Adrenal gland (tissue), 19 donors: ENCODE measurements at places on chromosomes 1 and 21.
A peak's percentile ranks its signal among the peaks of the same experiment; 100 is the strongest.

DNA sequence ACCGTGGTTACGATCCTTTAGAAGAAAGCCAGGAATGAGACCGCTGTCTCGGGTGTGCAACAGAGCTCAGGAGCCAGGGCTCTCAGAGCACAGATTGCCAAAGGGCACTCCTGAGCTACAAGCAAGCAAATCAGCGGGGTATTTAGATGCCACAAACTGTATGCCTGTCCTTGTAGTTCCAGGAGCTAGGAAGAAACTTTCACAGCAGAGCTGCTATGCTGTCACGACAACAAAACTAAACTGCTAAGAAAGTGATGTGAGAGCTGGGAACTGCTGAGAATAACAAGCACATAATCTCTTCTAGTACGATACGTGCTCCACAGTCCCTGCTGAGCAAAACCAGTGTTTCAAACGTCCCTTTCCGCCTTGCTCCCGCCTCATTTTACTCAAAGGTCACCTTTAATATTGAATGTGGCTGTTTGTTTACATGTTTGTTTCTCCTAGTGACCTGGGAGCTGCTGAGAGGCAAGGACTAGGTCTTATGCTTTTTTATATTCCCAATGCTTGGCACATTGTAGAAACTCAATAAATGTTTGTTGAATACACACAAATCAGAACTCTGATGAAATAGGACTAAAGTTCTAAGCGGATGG, 14.7 kb downstream of the GREM2 start:
- DNase-seq: no peak

GRCh38 chr1:205928317-205928716, 14.9 kb downstream of the SLC26A9 start:
- DNase-seq: no peak

DNA sequence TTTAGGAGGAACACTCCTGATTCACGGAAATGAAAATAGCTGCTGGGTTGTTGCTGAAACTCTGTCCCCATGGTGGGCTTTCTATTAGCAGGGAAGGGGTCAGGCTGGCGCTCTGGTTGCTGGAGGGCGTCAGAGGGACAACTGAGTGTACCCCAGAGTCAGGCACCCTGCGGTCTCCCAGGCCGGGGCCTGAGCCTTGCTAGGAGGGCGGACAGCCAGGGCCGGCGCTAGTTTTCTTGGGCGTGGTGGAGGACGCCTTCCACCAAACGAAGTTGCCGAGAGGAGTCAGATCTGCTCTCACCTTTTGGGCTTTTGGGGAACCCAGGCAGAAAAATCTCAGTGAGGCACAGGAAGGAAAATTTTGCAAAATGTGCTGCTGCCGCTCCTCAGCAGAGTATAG, 54.8 kb downstream of the NGF start:
- DNase-seq: no peak

DNA sequence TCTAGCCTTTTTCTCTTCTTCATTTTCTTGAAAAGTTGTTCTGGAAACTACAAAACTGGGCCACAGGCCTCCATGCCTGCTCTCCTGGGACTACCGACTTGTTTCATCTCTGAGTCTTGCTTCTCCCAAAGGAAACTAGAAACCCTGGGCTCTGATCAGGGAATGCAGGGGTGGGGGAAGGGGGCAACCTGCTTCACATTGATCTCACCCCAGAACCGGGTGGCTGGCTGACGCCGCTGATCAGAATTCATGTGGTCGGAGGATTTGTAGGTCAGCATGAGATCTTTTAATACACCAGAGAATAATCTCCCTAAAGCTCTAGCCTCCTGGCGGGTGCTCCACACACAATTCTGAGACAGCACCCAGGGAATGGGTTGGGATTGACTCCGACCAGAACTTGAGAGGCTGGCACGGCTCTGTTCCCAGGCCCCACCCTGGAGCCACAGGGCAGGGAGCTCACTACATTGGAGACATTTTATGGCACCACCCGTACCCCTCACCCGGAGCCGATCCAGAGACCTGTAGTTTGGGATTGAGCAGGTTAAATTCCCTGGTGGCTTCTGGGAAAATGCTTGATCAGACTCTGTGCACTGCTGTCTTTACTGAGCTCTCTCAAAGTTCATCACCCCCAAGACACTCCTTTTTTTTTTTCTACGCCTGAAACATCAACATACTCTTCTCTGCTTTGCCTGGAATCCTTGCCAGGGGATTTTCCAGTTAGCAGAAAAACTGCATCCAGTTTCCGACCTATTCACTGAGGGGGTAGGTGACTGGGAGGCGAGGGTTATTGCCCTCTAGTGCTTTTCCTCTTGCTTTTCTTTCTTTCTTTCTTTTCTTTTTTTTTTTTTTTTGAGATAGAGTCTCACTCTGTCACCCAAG, 12.2 kb upstream of the ARHGEF10L start:
- DNase-seq: peak; percentile 58

DNA sequence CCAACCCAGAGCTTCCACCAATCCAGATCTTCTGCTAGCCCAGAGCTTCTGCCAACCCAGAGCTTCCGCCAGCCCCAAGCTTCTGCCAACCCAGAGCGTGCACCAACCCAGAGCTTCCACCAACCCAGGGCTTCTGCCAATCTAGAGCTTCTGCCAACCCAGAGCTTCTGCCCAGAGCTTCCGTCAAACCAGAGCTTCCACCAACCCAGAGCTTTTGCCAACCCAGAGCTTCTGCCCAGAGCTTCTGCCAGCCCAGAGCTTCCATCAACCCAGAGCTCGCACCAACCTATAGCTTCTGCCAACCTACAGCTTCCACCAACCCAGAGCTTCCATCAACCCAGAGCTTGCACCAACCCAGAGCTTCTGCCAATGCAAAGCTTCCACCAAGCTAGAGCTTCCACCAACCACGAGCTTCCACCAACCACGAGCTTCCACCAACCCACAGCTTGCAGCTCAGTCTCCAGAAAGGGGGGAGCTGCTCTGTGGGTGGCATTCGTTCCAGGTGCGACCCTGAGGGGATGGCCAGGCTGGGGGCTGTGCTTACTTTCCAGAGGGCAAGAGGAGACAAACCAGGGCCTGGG, 23.8 kb downstream of the CRYAA start:
- DNase-seq: peak; percentile 38

DNA sequence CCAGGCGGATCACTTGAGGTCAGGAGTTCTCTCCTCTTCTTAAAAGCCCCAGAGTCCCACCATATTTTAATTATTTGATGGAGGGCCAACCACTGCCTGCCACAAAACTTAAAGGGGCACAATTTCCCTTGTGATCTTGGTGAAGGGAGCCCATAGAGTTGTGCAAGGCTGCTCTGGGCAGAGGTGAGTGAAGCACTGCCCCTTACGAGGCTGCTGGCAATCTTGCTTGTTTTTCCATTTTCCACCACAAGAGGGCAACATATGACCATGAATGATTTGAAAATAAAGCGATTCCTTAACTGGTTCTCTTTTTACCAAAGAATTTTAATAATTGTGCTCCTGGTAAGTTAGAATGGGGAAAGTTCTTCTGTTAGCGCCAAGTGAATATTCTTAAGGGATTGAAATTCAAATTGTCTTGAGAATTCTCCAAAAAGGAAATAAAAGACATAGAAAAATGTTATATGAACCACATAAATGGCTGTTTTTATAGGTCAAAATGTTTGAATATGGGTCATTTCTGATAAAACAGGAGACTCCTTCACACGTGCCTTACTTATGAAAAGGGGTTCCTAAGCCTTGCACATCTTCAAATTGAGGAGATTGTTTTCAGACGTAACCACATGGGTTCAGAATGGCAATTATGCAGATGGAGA, 22.7 kb downstream of the PGM1 start:
- peak; percentile 55 for DNase-seq

DNA sequence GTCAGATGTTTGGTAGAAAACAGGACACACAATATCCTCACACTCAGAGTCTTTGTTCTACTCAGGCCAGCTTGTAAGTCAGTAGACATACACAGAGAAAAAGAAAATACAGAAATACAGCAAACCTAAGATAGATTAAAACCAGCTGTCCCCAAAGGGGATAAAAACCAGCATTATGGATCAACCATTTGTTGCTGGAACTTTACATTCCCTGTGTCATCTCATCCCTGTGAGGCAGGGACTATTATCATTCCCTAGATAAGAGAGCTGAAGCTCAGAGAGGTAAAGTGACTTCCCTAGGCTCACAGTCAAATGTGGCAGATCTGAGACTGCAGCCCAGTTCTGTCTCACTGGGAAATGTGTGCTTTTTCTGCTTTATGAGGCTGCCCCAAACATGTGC, 80.7 kb downstream of the DMRTA2 start:
- no peak for DNase-seq

- no peak for DNase-seq
Observed at GRCh38 chr1:7915826-7916500, 24.7 kb downstream of the TNFRSF9 start.

DNA sequence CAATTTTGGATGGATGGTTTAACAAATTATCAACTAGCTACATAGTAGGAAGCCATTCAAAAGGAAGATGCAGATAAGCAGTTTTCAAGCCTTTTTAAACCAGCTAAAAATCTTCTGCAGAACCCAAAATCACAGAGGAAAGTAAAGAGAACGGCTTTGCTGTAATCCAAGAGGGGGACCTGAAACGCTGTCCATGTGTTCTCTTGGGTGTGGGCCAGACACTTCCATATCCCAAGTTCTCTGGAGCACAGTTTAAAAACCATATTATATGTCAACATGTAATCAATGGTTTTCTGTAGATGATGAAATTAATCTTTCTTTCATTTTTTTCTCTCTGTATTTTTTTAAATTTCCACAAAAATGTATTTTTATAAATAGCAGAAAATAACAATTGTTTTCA, 90.5 kb downstream of the SELENOF start:
- DNase-seq: no peak

- DNase-seq: peak; percentile 23
Observed at GRCh38 chr1:243917863-243918565, 68.0 kb upstream of the AKT3 start.

- DNase-seq: no peak
Observed at GRCh38 chr1:228399531-228400236, 7.0 kb downstream of the TRIM11 start.

DNA sequence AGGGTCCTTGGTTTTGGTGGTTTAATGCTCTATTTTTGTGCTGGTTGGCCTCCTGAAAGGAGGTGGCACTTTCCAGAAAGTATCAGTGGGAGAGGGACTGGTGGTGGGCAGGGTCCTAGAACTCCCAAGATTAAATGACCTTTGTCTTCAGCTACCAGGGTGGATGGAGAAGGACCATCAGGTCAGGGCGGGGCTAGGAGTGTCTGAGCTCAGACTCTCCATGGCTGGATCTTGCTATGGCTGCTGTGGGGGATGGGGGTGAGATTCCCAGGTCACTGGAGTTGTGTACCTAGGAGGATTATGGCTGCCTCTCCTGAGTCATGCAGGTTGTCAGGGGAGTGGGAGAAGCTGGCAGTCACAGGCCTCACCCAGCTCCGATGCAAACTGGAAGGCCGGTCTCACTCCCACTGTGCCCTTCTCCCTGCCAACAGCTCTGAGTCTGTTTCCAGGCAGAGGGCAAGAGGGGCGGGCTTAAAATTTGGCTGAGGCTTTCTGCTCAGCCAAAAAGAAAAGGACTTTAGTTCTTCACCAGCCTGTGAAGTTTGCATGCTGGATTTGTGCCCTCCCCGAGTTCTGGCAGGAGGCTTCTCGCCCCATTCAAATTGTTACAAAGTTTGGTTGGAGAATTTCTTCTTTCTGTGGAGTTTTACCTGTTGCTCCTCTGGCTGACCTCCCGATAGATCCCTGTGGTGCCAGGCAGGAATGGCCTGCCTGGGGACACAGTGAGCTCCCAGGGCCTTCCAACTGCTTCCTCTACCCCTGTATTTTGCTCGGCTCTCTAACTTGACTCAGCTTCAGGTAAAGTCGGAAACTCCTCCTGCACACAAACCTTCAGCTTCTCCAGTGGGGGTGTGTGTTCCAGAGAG, 13.1 kb upstream of the KYAT3 start:
- DNase-seq: no peak

DNA sequence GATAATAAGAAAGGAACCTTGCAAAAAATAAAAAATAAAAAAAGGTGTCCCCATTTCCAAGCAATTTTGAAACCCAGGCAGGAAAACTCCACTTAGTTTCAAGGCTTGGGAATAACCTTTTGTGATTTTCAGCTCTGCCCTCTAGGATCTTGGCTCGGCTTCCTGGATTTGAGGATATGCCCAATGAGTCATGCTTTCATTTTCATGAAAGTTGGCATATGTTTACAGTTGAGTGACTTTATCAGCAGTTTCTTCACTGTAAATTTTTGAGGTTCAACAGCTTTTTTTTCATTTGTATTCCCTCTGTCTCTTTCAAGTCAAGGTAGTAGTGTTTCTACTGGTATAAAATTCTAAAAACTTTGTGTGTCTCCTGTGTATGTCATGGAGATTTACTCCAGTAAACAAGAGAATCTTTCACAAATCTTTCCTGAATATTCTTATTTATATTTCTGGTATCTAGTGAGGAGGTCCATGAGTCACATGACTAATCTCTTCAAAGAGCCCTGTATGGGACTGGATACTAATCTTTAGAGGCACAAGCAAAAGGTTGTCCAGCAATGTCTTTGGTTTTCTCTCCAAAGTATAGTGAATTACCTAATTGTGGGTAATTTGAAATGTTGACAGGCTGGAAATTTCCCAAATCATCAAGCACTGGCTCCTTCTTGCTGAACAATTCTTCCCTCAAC, 335.3 kb downstream of the BRINP2 start:
- DNase-seq: no peak

DNA sequence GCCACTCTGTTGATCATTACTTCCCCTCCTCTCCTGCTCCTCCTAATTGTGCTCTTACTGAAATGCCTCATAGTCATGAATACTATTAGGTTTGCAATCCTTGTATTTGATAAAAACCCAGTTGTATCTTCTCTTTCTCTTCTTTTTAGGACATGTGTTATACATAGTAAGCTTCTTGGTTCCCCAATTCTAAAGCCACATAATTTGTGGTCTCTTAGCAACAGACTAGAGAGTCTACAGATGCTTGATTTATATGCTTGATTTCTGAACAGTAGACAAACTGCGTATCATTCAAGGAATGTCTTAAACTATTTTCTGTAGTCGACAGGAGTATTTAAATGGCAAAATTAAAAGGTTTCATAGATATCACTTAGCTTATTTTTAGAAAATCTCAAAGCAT, 1598.9 kb downstream of the PLA2G4A start:
- DNase-seq: no peak
